ENCODE measurements at places on chromosomes 4 and X. TPM values are rescaled to one million over a fixed set of nuclear protein-coding genes. Genes with fewer than 3 reads are reported as not detected.

GRCh38 chrX:20594985-20595384 lies 328.3 kb upstream of the RPS6KA3 start:
- peak; percentile 5 for DNase-seq

NAA11 gene
- not detected for total RNA-seq

DNA sequence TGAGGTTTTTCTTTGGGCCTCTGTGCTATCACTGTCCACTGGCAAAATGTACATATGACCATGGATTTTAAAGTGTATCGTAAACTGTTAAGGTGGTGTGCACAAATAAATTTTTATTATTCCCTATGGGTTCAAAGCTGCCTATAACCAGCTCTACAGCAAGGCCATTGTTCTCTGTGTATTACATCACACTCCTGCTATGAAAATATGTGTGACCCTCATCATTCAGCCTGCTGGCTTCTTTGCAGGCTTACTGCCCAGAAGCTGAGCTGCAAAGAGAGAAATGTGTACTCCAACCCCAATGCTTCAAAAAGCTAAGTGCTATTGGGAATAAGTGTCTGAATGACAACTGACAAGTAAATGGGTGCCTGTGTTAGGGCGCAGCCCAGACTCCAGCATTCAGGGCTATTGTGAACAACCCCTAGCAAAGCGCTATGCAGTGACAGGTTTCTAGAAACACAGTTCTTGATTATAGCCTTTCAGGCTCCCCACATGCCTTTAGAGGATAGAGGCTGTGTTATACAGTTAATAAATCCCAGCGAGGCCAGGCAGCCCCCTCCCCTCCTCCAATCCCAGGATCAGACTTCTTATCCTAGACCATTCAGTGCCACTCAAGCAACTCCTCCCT lies 220.4 kb upstream of the RADX start:
- DNase-seq, result no peak

CHRNA9 gene
- not detected for total RNA-seq

- no peak for DNase-seq
These were observed 69.5 kb downstream of the DHX15 start for GRCh38 chr4:24514808-24515207.

GRCh38 chr4:153513596-153513995 lies 47.4 kb downstream of the TMEM131L start:
- peak; percentile 75 for DNase-seq

DNA sequence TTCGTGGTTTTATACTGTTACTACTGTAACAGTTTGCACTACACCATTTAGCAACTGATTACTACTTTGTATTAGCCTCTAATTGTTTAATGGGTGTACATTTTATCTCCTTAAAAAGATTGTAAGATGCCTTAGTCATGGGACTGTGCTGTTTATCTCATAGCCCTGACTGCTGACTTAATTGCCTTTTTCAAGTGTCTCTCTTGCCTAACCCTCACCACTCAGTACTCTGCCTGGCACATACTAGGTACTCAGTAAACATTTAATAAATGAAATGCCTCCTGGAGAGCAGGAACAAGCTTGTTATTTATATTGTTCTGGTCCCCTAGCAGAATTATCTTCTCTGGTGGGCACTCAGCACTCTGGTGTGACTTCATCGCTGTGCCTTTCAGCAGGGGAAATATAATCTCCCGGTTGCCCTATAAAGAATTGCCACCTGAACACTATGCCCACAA lies 1.7 kb upstream of the STIM2 start:
- no peak for DNase-seq

ZNF182 gene
- total RNA-seq, result 4.2 TPM

- DNase-seq, result no peak
These were observed 1.1 kb downstream of the GCNA start for GRCh38 chrX:71579136-71579989.

HTT-AS gene
- total RNA-seq, result not detected

HTRA3 gene
- total RNA-seq, result not detected

- DNase-seq, result no peak
These were observed 714.9 kb downstream of the GRXCR1 start for GRCh38 chr4:43607400-43607799.

FAM47E gene
- total RNA-seq, result 0.38 TPM

DNA sequence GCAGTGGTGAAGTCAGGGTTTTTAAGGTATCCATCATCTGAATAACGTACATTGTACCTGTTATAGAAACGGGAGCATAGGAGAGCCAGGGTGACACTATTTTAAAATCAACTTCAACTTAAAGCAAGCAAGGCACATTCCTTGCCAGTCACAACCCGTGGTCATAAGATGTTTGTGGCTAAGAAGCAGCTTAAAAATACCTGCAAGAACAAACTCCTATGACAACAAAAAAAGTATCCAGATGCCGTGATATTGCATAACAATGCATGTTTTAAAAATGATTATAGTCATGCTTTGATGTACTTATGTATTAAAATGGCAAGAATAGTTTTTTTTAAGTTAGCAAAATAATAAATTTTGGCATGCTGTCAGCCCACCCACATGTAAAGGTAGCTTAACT lies 16.5 kb upstream of the SYNPO2 start:
- no peak for DNase-seq

GRCh38 chr4:118839221-118839927 lies 3.4 kb upstream of the SEC24D start:
- DNase-seq, result no peak

MEPE gene
- total RNA-seq, result not detected

SYTL5 gene
- 8.1 TPM for total RNA-seq

DNA sequence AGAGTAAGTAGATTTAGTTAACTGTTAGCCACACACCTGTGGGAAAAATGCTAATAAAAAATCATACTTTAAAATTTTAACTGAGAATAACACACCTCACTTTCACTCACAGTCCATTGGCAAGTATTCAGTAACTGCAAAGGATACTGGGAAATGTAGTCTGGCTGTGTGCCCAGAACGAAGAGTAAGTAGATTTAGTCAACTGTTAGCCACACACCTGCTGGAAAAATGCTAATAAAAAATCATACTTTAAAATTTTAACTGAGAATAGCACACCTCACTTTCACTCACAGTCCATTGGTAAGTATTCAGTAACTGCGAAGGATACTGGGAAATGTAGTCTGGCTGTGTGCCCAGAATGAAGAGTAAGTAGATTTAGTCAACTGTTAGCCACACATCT lies 178.4 kb upstream of the NWD2 start:
- peak; percentile 0 for DNase-seq

GYPB gene
- total RNA-seq, result not detected

TBC1D14 gene
- 54.7 TPM for total RNA-seq

- no peak for DNase-seq
These were observed 3.3 kb upstream of the SORCS2 start for GRCh38 chr4:7189066-7189465.

- DNase-seq, result no peak
These were observed 560.4 kb downstream of the STPG2 start for GRCh38 chr4:97582890-97583289.

FAM114A1 gene
- 85.3 TPM for total RNA-seq

PASD1 gene
- not detected for total RNA-seq

PDCL2 gene
- not detected for total RNA-seq

GRCh38 chr4:105472871-105473323 lies 965 bp downstream of the PPA2 start:
- DNase-seq, result no peak

- no peak for DNase-seq
These were observed 600.3 kb downstream of the SPRY1 start for GRCh38 chr4:123996718-123997510.

All from A172 (cell line).